ENCODE measurements at places on chromosomes 7 and 10. TPM values are rescaled to one million over a fixed set of nuclear protein-coding genes. Genes with fewer than 3 reads are reported as not detected.

DNA sequence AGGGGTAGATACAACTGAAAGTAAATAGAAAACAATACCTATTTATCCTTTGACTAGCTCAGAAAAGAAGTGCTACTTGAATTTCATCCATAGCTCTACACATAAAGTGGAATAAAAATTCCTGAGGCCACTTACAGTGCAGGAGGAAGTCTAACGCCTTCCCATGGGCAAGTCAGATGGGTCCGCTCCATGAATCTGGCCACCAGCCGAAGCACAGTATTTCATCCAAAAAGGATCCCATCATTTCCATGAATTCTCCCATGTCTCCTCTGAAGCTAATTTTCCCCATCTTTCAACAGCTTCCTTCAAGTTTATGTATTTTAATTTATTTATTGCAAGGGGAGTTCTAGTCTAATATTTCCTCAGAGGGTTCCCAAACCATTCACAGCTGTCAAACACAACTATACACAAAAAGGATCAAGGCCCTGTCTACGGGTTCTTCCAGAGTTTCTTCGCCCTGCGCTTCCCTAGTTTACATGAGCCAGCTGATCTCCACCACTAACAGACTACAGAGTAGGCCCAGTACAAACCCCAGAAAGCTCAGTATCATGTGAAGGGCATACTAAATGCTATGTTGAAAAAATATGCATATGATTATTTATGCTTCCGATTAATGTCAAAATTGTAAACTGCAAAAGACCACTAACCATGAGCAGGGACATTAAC lies 184.7 kb downstream of the DOCK4 start:
- no peak overlapping the region for H3K4me3 ChIP-seq
- H3K27ac ChIP-seq = no peak overlapping the region
- no peaks in the 10 kb centered on the region for H3K36me3 ChIP-seq
- no peaks in the 10 kb centered on the region for H3K4me1 ChIP-seq

- H3K36me3 ChIP-seq = no peaks in the 10 kb centered on the region
- DNase-seq = peak; percentile 60
- no peak overlapping the region for H3K4me3 ChIP-seq
- H3K4me1 ChIP-seq = no peaks in the 10 kb centered on the region
Observed at GRCh38 chr10:23314835-23315239, 29.8 kb downstream of the C10orf67 start.

GRCh38 chr7:85054306-85054705 lies 132.6 kb downstream of the SEMA3D start:
- no peak overlapping the region for H3K4me3 ChIP-seq
- no peaks in the 10 kb centered on the region for H3K36me3 ChIP-seq
- no peaks in the 10 kb centered on the region for H3K27me3 ChIP-seq

DNA sequence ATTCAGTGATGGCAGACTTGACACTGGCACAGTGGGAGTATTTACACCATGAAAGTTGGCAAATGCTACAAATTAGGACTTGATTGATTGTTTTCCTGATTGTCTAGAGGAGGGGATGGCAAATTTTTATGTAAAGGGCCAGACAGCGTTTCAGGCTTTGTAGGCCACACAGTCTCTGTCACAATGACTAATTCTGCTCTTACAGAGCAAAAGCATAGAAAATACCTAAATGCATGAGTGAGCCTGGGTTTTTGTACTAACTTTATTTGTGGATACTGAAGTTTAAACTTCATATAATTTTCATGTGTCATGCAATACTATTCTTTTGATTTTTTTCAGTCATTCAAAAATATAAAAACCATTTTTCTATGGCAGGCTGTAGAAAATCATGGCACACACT lies 9.0 kb upstream of the ARMS2 start:
- no peaks in the 10 kb centered on the region for H3K36me3 ChIP-seq
- no peak overlapping the region for H3K27ac ChIP-seq
- no peaks in the 10 kb centered on the region for H3K27me3 ChIP-seq
- no peaks in the 10 kb centered on the region for H3K4me1 ChIP-seq
- no peak overlapping the region for H3K4me3 ChIP-seq
- no peak for DNase-seq

GRCh38 chr10:78687626-78688025 lies 381.1 kb upstream of the ZMIZ1 start:
- H3K27me3 ChIP-seq = no peaks in the 10 kb centered on the region
- DNase-seq = no peak
- no peaks in the 10 kb centered on the region for H3K4me1 ChIP-seq
- no peaks in the 10 kb centered on the region for H3K36me3 ChIP-seq
- H3K27ac ChIP-seq = no peak overlapping the region
- no peak overlapping the region for H3K4me3 ChIP-seq

DNA sequence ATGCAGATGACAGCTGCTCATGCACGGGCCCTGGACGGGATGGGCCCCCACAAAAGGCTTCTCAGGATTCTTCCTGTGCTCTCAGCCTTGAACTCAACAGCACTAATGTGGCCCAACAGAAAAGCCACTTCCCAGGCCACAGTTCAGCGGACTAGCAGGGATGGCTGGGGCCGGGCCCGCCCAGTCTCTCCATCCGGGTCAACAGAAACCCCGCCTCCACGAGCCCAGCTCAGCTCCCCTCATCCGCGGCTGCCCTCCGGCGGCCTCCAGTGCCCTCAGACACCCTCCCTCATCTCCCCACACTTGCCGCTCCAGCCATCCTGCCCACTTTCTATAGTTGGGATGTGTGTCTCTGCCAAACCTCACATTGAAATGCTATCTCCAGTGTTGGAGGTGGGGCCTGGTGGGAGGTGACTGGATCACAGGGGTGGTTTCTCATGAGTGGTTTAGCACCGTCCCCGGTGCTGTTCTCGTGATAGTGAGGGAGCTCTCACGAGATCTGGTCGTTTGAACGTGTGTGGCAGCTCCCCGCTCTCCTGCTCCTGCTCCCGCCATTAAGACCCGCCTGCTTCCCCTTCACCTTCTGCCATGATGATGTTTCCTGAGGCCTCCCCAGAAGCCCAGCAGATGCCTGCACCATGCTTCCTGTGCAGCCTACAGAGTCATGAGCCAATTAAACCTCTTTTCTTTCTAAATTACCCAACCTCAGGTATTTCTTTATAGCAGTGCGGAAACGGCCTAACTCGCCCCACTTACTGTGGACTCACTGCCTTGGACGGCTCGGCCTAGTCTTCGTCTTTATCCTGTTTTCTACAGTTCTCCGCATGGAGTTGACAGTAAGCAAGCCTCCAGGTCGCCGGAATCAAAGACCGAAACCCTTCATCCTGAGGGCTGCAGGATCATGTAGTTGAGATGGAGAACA lies 169.9 kb upstream of the RNF32 start:
- DNase-seq = no peak
- H3K4me3 ChIP-seq = no peak overlapping the region

- no peak for DNase-seq
- H3K4me3 ChIP-seq = no peak overlapping the region
- no peaks in the 10 kb centered on the region for H3K27me3 ChIP-seq
- H3K4me1 ChIP-seq = no peaks in the 10 kb centered on the region
- H3K27ac ChIP-seq = no peak overlapping the region
Observed at GRCh38 chr10:43227911-43228782, 38.7 kb downstream of the RASGEF1A start.

DNA sequence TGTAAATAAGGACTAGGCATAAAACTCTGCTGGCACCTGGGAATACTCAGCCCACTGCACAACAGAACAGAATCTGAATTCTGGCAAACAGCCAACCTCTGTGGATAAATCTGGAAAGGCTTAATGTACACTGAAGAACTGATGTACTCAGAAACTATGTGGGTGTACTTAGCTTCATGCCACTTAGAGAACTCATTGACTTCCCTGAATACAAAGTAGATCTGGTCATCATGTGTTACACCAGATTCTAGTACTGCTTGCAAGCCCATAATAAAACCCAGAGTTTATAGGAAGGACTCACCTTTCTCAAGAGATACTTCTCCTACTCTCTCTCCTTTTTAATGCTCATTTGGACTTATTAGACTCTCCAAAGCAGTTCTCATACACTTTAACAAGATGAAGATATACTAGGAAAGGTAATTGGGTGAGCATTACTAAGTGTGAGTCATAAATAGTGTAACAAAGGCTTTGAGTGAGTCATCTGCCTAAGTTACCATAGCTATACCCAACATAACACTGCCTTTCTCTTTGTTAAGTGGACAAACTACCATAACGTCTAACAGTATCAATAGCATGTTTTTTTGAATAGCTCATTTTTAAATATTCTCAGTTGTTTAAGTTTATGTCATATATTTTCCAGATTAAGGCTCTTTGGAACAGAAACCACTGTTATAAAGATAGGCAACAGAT lies 309.1 kb downstream of the MDFIC start:
- DNase-seq = no peak
- no peak overlapping the region for H3K27ac ChIP-seq
- H3K27me3 ChIP-seq = no peaks in the 10 kb centered on the region

DNA sequence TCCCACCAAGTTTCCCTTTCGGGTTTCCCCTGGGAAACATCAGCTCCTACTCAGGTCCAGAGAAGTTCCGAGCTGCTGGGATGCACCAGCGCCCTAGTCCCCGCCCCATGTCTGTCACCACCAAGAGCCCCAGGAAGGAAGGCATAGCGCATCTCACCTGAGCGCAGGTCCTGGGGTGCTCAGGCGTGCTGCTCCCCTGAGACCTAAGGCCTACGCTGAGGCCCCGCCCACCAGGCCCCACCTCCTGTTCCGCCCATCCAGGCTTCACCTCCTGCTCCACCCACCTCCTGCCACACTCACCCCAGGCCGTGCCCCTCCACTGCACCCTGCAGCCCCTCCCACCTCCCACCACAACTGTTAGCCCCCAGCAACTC lies 1.2 kb upstream of the TFR2 start:
- no peak for DNase-seq
- no peak overlapping the region for H3K4me3 ChIP-seq
- H3K4me1 ChIP-seq = no peaks in the 10 kb centered on the region
- H3K27me3 ChIP-seq = peaks cover 3% of the 10 kb centered on the region
- H3K27ac ChIP-seq = no peak overlapping the region
- H3K36me3 ChIP-seq = no peaks in the 10 kb centered on the region

- no peaks in the 10 kb centered on the region for H3K36me3 ChIP-seq
- H3K27me3 ChIP-seq = no peaks in the 10 kb centered on the region
- H3K4me1 ChIP-seq = no peaks in the 10 kb centered on the region
- H3K27ac ChIP-seq = no peak overlapping the region
- no peak overlapping the region for H3K4me3 ChIP-seq
- no peak for DNase-seq
Observed at GRCh38 chr7:28871631-28872030, 86.5 kb downstream of the TRIL start.

GRCh38 chr10:130339911-130340310 lies 203.7 kb downstream of the GLRX3 start:
- no peaks in the 10 kb centered on the region for H3K4me1 ChIP-seq
- DNase-seq = no peak
- H3K27me3 ChIP-seq = no peaks in the 10 kb centered on the region
- H3K27ac ChIP-seq = no peak overlapping the region

GRCh38 chr10:34644224-34644623 lies 170.9 kb downstream of the PARD3 start:
- no peak overlapping the region for H3K4me3 ChIP-seq
- H3K36me3 ChIP-seq = no peaks in the 10 kb centered on the region
- H3K27me3 ChIP-seq = no peaks in the 10 kb centered on the region
- H3K27ac ChIP-seq = no peak overlapping the region
- DNase-seq = no peak

DNA sequence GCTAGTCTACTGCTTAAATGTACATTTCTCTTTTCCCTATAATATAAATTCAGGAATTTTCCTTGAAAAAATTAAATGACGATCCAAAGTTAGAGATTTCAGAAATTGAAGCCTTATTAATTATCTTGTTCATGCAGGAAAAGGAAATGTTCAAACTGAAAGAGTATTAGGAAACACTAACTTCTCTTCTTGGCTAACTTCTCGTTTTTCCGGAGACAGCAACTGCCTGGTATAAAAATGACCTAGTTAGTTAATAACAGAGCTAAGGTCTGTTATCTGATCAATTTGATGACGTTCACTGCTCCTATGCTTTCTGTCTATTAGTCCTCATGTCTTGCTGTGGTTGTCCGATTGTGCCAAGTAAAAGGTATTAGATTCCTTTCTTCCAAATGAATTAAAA lies 212.5 kb downstream of the DGKB start:
- DNase-seq = no peak
- no peaks in the 10 kb centered on the region for H3K36me3 ChIP-seq
- no peaks in the 10 kb centered on the region for H3K4me1 ChIP-seq
- H3K27me3 ChIP-seq = no peaks in the 10 kb centered on the region
- no peak overlapping the region for H3K27ac ChIP-seq

DNA sequence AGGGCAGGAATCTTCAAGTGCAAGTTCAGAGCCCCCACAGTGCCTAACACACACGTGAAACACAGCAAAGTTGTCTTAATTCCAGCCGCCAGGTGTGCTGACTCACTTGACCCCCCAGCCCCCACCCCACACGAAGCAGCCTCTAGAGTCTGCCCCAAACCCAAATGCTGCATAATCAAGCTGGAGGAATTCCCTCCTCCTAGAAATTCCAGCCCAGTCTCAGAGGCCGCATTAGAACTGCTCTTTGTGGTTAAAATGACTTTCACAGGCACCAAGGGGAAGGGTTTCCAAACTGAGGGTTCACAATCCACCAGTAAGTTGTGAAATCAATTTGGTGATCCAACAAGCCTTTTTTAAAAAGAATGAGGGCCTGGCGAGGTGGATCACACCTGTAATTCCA lies 67.0 kb upstream of the PLXNA4 start:
- H3K4me1 ChIP-seq = no peaks in the 10 kb centered on the region
- no peak overlapping the region for H3K27ac ChIP-seq
- DNase-seq = no peak
- H3K36me3 ChIP-seq = no peaks in the 10 kb centered on the region
- no peak overlapping the region for H3K4me3 ChIP-seq

DNA sequence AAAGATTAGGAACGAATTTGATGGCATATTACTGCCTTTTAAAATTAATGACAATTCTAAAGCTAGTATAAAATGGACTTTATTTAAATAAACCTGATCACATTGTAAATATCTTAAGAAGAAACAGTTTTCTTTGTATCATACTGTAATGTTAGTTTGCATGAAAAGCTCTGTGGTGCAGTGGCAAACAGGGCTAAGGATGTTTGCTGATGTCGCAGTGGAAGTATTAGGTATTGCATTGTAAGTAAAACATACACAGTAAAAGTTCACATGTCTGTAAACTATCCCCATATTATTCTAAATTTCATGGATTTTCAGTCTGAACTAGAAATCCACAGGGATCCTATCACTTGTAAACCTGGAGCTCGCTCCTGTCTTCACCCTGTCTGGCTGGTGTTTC lies 252.6 kb upstream of the ZNF32 start:
- DNase-seq = no peak
- no peak overlapping the region for H3K4me3 ChIP-seq
- no peaks in the 10 kb centered on the region for H3K4me1 ChIP-seq
- H3K36me3 ChIP-seq = no peaks in the 10 kb centered on the region
- H3K27ac ChIP-seq = no peak overlapping the region
- H3K27me3 ChIP-seq = no peaks in the 10 kb centered on the region

- H3K27me3 ChIP-seq = no peaks in the 10 kb centered on the region
- DNase-seq = no peak
- no peaks in the 10 kb centered on the region for H3K4me1 ChIP-seq
- no peak overlapping the region for H3K27ac ChIP-seq
- H3K36me3 ChIP-seq = no peaks in the 10 kb centered on the region
- no peak overlapping the region for H3K4me3 ChIP-seq
Observed at GRCh38 chr10:64537928-64538327, 1016.7 kb downstream of the REEP3 start.

- DNase-seq = peak; percentile 48
- peak overlapping the region; percentile 85 for H3K27ac ChIP-seq
- peaks cover 60% of the 10 kb centered on the region for H3K4me1 ChIP-seq
- H3K4me3 ChIP-seq = no peak overlapping the region
Observed at GRCh38 chr10:80459047-80459865, 5.1 kb downstream of the TSPAN14 start.

The AGAP9 gene
- total RNA-seq = 6.8 TPM

The CAV2 gene
- 49.6 TPM for total RNA-seq

The C10orf67 gene
- 1.0 TPM for total RNA-seq

The FAM3C gene
- 34.8 TPM for total RNA-seq

The RALA gene
- 14.7 TPM for total RNA-seq

The CAMK2B gene
- 16.9 TPM for total RNA-seq

The AQP1 gene
- 89.4 TPM for total RNA-seq

The DYNC1I1 gene
- 4.4 TPM for total RNA-seq

The CXCL12 gene
- 19.6 TPM for total RNA-seq

Measured in prostate gland (tissue), 2 donors.